ENCODE measurements at places on chromosomes 7 and 10.
A peak's percentile ranks its signal among the peaks of the same experiment; 100 is the strongest.

GRCh38 chr7:158351051-158351450 is 236.6 kb downstream of the PTPRN2 start:
- no peak for DNase-seq

- DNase-seq = no peak
Observed at GRCh38 chr7:29184599-29184998, 10.0 kb upstream of the CHN2 start.

DNA sequence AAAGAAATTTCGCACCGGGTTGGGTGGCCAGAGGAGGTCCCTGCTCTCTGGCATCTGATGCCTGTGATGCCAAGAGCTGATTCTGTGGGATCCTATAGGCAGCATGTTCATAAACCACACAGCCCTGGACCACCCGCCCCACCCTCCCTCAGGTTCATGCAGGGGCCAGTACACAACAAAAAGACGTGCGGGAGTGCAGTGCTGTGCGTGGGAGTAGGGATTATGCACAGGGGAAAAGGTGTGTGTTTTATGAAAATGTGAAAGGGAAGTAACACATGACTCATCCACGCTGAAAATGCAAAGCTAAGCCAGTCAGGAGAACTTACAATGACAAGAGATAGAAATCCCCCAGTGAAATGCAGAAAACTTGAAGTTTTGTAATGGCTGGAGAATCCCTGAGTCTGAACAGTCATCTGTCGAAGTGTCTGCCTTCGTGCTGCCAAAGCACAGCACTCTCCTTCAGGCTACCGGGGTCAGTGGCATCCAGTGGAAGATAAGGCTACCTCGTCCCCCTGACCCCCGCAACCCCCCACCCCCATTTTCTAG is 1.1 kb downstream of the KIAA1217 start:
- peak; percentile 82 for DNase-seq

GRCh38 chr7:94056796-94057207 is 52.6 kb upstream of the BET1 start:
- DNase-seq = peak; percentile 95

DNA sequence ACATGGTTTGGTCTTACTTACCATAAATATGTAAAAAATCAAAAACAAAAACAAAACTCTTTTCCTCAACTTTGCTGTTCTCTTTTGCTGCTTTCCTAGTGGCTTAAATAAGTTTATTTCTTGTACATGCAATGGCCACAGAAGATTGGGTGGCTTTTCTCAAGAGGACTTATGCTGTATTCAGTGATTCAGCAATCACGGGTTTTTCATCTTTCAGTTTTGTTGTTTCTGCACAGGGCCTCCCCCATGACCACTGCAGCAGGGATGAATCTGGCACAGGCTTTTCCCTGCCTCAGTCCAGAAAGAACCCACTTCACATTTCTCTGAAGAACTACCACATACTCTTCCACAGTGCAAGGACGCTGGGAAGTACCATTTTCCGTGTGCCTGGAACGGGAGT is 355.0 kb downstream of the RNLS start:
- no peak for DNase-seq

DNA sequence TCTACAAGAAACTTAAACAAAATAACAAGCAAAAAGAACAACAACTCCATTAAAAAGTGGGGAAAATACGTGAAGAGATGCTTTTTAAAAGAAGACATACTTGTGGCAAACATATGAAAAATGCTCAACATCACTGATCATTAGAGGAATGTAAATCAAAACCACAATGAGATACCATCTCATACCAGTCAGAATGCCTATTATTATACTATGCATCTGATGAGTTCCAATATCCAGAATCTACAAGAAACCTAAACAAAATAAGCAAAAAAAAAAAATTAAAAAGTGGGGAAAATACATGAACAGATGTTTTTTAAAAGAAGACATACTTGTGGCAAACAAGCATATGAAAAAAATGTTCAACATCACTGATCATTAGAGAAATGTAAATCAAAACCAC is 29.6 kb upstream of the AKR1C3 start:
- peak; percentile 30 for DNase-seq

DNA sequence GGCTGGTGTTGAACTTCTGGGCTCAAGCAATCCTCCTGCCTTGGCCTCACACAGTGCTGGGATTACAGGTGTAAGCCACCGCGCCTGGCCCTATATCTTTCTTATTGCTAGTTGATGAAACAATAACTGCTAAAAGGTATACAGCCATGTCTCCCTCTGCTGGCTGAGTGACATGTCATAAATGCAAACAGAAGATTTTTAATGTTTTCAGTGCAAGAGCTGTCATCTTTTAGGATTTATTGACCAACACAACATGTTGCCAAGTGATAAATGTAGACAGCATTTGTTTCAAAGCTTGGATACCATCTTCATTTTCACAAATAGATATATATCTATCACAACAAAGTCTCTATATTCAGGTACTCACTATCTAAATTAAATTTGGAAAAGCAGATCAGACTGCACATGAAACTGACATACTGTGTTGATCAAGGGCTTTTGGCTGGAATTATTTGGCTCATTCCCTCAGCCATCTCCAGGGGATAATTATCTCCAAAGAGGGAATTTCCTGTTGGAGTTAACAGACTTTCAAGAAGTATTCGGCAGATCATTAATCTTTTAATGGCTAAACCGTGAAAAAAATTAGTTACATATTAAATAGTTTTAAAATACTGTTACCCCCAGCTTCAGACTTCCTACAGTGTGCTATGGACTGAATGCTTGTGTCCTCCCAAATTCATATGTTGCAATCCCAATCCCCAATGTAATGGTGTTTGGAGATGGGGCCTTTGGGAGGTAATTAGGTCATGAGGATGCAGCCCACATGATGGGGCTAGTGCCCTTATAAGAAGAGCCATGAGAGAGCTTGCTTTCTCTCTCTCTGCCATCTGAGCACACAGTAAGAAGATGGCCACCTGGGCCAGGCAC is 41.3 kb upstream of the SRPK2 start:
- DNase-seq = peak; percentile 72

DNA sequence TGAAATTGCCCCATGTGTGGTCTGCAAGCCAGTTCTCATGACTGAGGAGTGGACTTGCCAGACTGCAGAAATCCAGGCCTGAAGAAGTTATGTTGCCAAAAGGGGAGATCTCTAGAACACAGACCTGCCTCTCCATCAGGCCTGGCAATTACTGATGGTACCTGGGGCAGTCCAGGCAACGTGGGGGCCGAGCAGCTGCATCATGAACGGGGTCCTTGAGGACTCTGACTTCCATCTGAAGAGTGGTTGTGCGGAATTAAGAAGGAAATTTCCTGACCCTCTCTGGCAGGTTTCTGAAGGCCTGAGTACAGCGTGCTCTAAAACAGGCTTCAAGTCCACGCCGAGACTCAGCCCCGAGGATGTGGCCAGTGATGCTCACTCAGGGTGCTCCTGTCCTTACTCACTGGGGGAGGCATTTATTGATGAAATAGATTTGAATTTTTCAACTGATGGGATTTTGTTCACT is 30.4 kb downstream of the RAMP3 start:
- DNase-seq = no peak

All from fibroblast of skin of right biceps (primary cell).